Progenitor cell of endocrine pancreas (in vitro differentiated cells): ENCODE measurements at places on chromosomes 2 and 18. TPM values are rescaled to one million over a fixed set of nuclear protein-coding genes. Genes with fewer than 3 reads are reported as not detected.

DNA sequence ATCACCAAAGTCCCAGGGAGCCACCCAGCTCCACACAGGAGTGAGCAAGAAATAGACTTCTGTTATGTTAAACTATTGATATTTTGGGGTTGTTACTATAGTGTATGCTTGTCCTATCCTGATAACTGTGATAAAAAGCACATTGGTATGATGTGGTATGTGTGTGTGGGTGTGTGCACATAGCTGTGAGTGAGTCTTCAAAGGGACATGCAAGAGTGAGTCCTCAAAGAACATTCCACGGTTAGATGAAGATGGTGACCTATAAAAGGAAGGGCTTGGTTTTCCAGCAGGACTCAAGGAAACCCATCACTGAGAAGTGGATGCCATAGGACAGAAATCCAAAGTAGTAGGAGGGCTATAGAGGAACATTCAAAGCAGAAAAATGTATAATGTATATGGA is 342.9 kb downstream of the TSN start:
- no peak for DNase-seq

GRCh38 chr2:15797231-15797938 is 143.0 kb upstream of the MYCN start:
- no peak for DNase-seq

DNA sequence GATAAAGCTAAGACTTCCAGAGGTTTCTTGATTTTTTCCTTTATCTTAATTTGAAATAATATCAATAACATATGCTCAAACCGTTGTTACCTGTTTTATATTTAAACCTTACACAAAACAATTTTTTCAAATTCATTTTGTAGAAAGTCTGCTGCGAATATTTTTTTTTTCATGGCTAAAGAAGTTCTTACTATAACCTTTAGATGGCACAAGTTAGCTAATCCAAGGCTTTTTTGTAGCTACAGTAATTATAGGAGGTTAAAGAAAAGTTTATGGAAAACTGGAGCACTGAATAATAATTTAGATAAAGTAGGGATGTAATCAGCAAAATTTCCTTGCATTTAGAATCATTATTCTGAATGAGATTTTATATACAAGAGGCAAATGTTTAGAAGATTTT is 78.0 kb upstream of the PNPT1 start:
- DNase-seq: no peak

DNA sequence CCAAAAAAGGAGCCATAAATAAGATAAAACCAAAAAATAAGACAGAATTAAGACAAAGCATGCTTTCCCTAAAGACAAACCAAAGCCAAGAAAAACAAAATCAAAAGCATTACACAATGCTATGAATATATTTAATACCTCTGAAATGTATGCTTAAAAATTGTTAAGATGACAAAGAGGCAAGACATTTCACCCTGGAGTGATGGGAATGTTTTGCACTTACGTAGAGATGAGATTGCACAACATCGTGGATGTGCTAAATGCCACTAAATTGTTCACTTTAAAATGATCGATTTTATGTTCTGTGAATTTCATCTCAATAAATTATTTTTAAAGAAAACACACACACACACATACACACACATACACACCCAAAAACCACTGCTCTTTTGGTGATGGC is 386.6 kb upstream of the KLHL29 start:
- DNase-seq: no peak

- DNase-seq: no peak
Observed at GRCh38 chr2:198004173-198004572, 199.8 kb downstream of the PLCL1 start.

- DNase-seq: no peak
Observed at GRCh38 chr2:48414980-48415835, 114.7 kb upstream of the STON1 start.

DNA sequence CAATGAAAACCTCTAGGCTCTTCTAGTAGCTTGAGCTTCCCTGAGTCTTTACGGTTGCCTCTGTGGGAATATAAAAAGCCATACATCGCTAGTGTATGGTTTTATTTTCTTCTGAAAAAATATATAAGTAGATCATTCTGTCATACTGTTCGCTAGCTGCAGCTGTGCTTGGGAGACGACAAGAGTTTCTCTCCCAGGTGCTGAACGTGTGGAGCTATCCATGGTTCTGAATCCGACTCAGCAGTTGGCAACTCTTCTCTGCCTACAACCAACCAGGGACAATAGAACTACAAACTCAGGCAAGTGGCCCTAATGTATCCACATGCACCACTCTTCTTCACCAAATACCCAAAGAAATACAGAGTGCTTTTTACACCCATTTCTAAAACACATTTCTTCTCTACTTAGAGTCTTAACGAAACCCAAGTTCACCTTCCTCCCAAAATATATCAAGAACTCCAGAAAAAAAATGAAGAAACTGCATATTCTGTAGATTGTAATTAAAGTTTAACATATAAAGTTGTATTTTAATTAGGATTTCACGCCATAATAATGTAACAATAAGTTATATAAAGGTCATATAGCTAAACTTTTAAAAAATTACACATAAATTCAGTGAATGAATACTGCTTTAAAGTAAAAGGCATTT is 2.2 kb upstream of the KCNH7 start:
- DNase-seq: peak; percentile 75

KATNAL2 gene
- total RNA-seq: 6.1 and 8.0 TPM in 2 replicates

ASNSD1 gene
- total RNA-seq: 38.2 and 38.6 TPM in 2 replicates

TMX3 gene
- total RNA-seq: 40.4 and 40.9 TPM in 2 replicates
